T-helper 1 cell (primary cell): ENCODE measurements at places on chromosomes 3 and 15.

DNA sequence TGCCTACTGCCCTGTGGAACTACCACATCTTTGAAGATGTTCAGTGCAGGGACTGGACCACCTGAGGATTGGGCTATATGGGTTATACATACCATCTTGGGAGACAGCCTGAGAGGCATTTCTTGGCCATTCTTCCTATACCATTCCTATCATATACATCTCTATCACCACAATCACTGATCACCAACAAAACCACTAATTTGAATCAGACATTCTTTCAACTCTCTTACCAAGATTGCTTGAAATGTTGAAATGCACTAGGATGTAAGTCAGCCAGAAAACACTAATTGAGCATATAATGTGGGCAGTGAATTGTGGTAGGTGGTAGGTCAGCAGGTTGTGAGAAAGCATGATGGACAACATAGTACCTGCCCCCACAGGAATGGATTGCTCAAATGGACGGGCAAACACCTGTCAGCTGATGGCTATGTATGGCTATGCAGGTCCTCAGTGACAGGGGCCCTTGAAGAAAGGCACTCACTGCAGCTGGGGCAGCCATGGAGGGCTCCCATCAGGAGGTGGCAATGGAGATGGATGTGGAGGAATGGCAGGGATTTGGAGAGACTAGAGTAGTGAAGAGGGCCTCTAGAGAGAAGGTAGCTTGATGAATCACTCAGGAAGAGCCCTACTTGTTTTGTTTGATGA, 49.1 kb downstream of the AMOTL2 start:
- DNase-seq = no peak

DNA sequence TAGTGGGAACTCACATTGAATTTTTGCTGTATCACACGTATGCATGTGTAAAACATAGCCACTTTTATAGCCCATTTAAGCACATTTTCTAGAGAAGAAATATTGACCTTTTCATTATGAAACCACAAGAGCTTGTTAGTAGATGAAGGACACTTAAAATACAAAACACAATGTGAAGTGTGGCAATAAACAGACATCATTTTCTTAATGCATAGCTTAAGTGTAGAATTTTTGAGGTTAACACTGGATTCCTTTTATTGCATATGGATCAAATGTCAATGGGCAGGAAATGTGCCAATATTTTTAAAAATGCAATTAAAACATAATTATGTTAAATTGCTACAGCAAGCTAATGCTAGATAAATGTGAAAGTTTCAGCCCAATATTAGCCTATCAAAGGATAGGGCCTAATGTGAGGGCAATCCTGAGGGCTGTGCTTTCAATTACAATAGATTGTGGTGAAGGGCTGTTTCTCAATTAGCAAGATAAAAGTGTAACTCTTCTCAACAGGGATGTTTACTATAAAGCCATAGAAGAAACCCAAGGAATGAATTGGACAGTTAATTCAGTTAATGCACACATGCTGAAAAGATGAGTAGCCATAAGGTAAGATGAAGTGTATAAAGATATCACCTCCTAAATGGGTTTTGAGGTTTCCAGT, 489.0 kb upstream of the CDIN1 start:
- DNase-seq = no peak

DNA sequence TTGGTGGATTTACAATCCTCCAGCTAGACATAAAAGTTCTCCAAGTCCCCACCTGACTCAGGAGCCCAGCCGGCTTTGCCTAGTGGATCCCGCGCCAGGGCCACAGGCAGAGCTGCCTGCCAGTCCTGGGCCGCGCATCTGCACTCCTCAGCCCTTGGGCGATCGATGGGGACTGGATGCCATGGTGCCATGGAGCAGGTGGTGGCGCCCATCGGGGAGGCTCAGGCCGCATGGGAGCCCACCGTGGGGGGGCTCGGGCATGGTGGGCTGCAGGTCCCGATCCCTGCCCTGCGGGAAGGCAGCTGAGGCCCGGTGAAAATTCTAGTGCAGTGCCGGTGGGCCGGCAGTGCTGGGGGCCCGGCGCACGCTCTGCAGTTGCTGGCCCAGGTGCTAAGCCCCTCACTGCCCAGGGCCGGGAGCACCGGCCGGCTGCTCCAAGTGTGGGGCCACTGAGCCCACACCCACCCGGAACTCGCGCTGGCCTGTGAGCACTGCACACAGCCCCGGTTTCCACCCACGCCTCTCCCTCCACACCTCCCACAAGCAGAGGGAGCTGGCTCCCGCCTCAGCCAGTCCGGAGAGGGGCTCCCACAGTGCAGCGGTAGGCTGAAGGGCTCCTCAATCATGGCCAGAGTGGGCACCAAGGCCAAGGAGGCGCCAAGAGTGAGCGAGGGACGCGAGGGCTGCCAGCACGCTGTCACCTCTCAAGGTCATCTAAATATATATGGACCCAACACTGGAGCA, 38.8 kb upstream of the IGSF11 start:
- DNase-seq = no peak

DNA sequence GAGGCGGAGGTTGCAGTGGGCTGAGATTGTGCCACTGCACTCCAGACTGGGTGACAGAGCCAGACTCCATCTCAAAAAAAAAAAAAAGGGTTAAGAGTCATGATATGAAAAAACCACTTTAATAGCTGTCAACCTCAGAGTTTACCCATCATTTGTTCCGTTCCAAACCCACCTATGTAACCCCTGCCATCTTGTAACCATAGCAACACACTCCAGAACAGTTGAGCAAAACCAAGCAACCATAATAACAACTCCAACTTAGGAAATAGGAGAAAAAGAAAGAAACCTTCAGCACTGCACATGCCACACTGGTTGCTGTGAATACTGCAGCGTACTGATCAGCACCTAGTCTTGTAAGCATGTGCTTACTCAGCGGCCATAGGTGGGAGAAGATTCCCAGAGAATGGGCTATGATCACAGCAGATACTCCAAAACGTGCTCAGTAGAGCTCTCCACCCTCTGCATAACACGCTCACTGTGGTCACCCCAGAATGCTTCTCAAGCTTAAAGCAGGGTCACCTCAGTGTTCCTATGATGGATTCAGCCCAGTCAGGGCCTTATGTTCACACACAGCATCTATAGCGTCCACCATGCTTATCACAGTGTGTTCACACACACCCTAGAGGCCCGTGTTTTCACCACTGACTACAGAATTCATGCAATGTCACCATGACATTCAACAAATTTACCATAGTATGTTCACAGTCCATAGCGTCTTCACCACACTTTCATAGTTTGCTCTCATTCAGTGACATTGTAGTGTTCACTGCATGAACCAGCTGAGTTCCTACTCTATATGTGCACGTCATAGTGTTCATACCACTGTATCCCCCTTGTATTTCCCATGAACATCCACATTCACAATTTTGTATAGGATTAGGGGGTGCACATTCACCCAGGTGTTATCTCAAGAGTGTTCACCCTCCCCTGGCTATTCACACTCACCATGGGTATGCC, 6.5 kb upstream of the CILP start:
- DNase-seq = no peak
